ENCODE measurements at places on chromosomes 12 and 14.

DNA sequence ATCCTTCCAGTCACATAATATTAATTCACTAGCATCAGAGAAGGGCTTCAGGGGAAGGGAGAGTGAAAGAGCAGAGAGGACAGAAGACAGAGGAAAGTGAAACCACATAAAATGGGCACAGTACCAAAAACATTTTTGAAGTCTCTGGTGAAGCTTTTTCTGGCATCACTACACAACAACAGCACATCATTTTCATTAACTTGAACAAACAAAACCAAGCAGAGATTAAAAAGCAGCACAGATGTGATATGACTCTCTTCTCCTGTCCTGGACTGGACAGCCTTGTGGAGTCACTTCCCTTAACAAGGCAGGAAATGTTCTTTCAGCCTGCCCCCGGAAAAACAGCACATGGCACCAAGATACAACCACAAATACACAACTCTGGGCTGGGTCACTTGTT, 112.0 kb downstream of the TSPAN8 start:
- DNase-seq = no peak

- DNase-seq = no peak
Observed at GRCh38 chr12:79682593-79682992, 8.2 kb downstream of the PAWR start.

GRCh38 chr14:100104523-100105300, 39.5 kb downstream of the EVL start:
- no peak for DNase-seq

DNA sequence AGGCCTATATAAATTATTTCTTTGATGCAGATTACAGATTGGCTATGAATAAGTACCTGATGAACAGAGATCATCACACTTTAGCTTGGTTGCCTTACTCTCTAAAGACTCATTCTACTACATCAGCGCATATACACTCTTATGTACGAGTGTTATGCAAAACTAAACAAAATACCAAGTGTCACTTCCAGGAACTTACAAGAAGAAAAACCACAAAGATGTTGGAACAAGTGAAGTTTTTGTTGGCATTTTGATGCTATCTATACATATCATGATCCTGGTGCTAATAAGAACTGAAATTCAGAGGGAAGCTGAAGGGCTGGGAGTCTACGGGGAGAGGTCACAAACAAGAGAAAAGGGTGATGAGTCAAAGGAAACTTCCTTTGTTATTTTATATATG, 47.9 kb upstream of the CERS5 start:
- DNase-seq = no peak

DNA sequence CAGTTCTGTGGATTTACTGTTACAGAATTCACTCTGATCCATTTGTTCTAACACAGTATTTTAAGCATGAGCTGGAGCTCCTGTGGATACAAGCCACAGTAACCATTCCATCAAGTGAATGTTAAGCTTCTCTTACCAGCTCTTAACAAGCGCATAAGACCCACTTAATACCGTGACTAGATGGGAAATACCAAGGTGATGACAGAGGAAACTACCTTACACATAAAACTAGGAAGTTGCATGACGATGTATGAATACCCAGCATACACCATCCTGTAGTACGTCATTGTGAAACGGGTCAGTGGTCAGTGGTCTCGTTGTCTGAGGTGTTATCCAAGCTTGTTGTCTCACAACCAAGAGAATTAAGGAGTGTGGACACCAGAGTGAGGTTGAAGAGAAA, 2.0 kb upstream of the GALC start:
- no peak for DNase-seq
